Temporal lobe (tissue), 4 donors: ENCODE measurements at places on chromosomes 3 and 15. TPM values are rescaled to one million over a fixed set of nuclear protein-coding genes. Genes with fewer than 3 reads are reported as not detected.

The METTL6 gene
- 56.3 TPM for total RNA-seq

The STAG1 gene
- 64.9 TPM for total RNA-seq

The HYKK gene
- 0.49 TPM for total RNA-seq

The NANOGP8 gene
- 0.25 TPM for total RNA-seq

The RASL12 gene
- total RNA-seq, result 2.2 TPM

The CFAP20DC gene
- 1.2 TPM for total RNA-seq

The IGF1R gene
- total RNA-seq, result 46.0 TPM

The PSTPIP1 gene
- not detected for total RNA-seq

The SNX22 gene
- total RNA-seq, result 4.2 TPM

The GXYLT2 gene
- total RNA-seq, result 4.7 TPM

The EAF2 gene
- total RNA-seq, result 2.2 TPM

The FOXB1 gene
- total RNA-seq, result not detected
